ENCODE measurements at places on chromosomes 7 and 10.

DNA sequence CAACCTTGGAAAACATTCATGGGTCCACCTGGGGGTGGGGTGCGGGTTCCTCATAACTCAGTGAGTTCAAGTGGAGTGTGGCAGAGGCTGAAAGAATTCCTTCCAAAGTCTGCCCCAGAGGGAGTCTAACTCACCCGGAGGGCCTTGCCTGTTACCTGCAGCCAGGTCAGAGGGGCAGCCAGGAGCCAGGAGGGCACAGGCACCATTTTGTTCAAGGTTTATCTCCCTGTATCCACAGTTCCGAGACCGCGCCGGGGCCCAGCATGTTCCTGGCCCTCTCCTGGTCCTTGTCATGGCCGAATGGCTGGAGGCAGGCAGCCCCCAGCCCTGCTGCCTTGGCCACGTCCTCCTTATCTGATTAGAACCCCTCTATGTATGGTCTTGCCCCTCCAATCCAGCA is 11.4 kb upstream of the DOCK1 start:
- no peak for DNase-seq

DNA sequence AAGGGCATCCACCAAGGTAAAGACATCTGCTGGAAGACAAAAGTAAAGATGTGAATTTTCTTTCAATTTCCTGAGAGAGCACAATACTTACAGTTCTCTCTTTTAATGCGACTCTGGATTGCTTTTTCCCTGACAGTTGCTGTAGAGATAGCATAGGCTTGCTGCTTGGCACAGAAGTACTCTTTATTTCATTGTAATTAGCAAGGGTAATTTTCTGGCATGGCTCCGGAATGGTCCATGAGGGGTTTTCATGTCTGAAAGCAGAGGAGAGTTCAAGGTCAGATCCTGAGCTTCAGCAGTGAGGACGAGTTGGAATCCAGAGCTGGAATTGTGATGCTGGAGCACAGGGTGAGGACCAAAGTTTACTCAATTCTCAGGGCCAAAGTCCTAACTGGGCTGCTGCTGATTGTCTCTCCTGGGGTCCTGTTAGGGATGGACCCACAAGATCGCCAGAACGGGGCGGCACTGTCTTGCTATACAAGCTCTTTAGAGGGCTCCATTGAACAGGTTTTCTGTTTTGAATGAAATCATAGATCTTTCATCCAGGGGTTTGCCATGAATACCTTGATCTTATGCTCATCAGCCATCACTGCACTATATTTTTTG is 190.0 kb upstream of the MKI67 start:
- DNase-seq, result no peak

DNA sequence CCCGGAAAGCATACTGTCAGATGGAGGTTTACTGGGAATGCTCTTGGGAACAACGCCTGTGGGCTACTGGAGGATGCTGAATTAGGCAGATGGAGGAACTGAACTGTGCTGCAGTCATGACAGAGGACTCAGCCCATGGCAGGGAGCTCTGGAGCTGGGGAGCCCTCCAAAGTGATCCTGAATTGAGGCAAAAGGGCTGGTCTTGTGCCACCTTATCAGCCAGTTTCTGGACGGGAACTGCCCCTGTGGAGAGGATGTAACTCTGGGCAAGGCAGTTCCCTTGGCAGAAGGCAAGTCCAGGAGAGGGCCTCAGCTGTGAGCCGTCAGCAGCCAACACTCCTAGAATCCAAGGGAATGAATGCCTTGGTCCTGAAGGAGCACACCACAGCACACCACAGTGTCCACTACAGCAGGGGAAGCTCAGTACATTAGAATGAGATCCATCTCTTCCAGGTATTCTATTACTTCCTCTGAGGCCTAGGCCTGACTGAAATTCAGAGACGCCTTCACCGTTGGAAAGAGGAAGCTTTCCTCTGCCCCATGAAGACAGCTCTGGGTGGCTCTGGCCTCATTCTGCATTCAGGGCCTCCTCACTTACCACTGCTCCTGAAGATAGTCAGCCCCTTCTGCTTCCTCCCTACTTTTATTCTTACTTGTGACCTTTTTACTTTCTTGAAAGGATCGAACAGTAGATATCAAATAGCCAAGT is 139.6 kb upstream of the GPR26 start:
- no peak for DNase-seq

GRCh38 chr10:108789919-108790318 is 1133.4 kb downstream of the XPNPEP1 start:
- no peak for DNase-seq

- DNase-seq, result no peak
Observed at GRCh38 chr7:2936891-2937580, 92.9 kb upstream of the GNA12 start.

DNA sequence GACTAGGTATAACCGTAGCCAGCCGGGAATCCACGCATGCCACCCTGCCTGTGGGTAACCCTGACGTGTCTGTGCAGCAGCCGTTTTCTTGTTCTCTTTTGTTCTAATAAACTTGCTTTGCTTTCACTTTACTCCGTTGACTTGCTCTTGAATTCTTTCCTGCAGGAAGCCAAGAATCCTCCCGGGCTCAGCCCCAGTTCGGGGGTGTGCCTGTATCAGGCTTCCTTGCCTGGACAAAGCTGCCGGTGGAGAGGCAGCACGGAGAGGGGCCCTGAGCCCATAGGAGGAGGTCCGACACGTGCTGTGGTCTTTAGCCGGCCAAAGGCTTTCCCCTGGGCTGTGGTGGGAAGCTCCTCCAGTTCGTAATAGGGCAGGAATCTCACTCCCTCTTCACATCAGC is 256.5 kb upstream of the PPP2R2D start:
- no peak for DNase-seq

DNA sequence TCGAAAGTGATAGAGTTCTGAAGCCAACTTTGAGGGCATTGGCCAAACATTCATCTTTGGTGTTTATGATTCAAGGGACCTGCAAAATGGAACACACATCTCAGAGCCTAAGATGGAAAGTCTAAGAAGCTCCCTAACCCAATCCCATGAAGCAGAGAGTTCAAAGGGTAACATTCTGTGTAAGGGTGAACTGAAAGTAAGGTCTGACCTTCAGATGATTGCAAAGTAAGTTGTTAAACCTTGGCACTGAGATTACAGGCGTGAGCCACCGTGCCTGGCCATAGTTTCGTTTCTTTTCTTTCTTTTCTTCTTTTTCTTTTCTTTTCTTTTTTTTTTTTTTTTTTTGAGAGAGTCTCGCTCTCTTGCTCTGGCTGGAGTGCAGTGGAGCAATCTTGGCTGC is 2.2 kb downstream of the ZNF212 start:
- no peak for DNase-seq

DNA sequence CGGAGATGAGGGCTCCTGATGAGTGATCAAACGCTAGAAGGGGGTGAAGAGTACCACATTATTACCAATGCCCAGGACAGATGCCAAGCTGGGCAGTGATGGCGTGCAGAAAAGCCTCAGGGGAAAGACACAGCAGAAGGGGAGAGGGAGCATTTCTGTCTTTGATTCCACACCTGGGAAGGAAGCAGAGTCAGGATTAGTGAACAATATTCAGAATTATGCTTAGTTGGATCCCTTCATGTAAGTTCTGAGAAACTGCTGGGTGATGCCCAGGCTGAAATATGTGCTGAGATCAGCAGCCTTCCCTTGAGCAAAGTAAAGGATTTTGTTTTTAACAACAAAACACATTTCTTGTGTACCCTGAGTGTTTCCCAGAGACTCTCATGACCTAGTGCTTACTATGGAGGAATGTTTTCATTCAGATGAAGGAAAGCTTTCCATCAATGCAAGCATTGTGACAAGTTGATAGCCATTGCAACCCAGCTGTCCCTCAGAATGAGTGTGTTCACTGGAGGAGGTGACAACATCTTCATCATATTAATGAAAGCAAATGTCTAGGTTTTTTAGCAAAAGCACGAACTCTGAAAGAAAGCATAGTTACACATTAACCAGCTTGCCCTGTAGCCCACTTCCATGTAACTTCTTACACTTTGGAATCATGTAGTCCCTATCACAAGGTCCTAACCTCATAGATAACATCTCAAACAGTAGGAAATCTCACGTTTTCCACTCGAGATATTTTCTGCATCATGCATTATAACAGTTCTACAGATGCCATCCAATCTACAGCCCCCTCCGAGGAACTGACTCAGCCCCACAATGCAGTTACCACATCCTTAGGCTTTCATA is 23.8 kb upstream of the AKR1C1 start:
- DNase-seq, result no peak

- DNase-seq, result no peak
Observed at GRCh38 chr7:44097064-44097932, 6.8 kb upstream of the AEBP1 start.

- no peak for DNase-seq
Observed at GRCh38 chr10:93742633-93743349, 14.9 kb upstream of the LGI1 start.

- DNase-seq, result no peak
Observed at GRCh38 chr10:49180444-49180860, 7.7 kb downstream of the TMEM273 start.

DNA sequence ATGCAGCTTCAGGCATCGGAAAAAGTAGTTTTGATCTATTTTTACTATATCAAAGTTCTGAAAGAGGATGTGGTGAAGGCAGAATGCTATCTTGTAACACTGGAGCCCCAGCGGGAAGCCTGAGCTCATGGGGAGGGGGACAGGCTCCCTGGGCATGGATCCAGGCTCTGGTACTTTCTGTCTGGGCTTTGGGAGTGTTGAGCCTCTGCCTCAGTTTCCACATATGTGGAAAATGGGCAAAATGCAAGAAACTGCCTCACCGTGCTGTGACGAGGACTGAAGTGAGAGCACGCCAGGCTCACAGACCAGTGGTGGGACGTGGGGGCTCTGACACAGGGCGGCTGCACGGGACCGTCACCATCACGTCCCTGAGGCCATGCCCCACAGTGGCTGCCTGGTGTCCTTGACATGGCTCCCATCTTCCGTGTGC is 182.9 kb upstream of the SHH start:
- DNase-seq, result no peak

- DNase-seq, result peak; percentile 57
Observed at GRCh38 chr10:117004227-117005025, 561 bp downstream of the SHTN1 start.

- no peak for DNase-seq
Observed at GRCh38 chr7:26515314-26515842, 223.7 kb downstream of the SNX10 start.

DNA sequence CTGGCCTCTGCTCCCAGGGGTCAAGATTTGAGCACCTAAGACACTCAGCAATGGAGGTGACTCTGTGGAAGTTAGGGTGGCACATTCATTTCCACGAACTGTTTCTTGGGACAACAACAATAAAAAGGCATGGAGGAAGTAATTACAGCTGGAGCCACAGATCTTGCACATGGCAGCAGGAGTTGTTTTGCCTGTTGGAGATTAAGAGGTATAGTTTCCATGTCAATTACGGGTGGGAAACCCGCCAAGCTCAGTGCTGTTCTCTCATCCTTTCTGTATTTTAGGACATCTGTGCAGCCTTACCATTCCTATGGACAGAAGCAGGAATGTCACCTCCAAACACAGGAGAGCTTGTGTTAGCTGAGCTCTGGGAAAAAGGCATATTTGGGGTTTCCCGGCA is 201.2 kb downstream of the SNX10 start:
- DNase-seq, result no peak

DNA sequence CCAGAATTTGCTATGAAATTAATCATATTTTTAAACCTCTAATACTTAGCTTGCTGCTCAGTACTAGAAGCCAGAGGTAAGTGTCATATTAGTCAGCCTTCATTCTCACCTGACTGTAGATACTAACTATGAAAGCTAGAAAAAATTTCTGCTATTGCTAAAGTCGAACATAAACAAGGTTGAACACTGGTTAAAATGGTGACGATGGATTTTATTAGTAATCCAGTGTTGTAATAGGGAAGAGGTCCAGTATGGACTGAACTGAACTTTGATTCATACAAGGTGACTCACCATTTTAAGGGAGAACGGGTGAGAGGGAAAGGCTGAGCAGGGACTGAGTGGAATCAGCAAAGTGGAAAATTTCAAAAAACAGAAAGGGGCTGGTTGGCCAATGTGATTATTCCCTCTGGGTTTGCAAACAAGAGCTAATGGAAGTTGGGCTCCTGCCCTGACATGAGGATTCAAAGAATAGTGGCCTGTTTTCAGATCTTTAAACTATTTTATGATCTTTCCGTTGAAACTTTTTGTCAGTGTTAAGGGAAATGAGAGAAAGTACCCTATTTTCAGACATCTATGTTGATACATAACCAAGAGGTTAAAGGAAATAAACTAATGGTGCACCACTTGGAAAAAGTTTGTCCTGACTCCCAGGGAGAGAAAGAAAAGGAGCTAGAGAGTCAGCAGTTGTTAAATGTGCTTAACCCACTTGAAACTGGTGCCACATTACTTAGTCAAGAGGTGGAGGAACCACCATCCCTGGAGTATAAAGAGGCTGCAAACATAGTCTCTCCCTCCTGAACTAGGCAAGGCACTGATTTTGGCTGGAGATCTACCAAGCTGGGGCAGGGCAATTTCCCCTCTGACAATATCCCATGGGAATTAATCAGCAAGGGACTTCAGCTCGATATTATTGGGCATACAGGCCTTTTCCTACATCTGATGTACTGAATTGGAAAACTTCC is 15.3 kb upstream of the AKR1C1 start:
- DNase-seq, result peak; percentile 38

DNA sequence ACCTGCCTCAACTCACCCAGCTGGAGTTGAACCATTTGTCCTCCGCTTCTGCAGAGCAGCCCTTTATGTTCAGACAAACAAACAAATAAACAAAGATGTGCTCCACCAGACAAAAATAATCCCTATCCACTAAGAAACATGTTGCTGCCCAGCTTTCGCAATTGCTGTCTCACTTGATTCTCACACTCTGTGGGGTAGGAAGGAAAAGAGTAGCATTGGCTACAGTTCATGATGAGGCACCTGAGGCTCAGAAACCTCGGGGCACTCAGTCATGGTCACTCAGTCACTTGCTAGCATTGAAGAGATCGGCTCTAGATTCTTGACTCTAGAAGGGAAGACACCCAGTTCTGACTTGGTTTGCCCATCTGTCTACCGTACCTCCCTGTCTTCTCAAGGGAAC is 88.0 kb upstream of the ZMIZ1 start:
- DNase-seq, result no peak

Data from dermis blood vessel endothelial cell (primary cell).